ENCODE measurements at places on chromosomes 7 and 10.

DNA sequence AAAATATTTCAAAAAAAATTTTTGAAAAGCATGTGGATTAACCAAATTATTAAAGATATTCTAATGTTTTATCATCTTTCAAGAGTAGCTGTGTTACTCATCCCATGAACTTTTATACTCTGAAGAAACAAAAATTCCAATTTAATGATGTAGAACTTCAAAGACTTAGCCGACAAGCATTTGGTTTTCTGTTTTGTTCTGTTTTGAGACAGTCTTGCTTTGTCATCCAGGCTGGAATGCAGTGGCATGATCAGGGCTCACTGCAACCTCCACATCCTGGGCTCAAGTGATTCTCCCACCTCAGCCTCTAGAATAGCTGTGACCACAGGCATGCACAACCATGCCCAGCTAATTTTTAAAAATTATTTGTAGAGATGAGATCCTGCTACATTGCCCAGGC, 17.8 kb upstream of the LCOR start:
- no peak for DNase-seq

DNA sequence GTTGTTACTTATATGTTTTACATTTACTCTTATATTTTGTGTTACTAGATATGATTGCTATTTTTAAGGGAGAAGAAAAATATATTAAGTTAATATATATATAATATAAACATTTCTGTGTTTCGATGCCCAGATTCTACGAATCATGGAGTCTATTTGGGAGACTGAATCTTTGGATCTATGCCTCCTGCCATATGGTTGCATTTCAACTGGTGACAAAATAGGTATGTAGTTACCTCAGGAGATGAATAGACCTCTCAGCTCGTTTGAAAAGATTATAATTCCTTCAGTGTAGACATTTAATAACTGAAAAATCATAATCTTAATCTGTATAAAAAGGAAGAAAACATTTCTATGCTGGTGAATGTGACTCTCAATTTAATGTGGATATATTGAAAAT, 16.9 kb downstream of the PIK3CG start:
- DNase-seq, result no peak

GRCh38 chr10:103125323-103126267, 67.5 kb downstream of the NT5C2 start:
- DNase-seq, result no peak

DNA sequence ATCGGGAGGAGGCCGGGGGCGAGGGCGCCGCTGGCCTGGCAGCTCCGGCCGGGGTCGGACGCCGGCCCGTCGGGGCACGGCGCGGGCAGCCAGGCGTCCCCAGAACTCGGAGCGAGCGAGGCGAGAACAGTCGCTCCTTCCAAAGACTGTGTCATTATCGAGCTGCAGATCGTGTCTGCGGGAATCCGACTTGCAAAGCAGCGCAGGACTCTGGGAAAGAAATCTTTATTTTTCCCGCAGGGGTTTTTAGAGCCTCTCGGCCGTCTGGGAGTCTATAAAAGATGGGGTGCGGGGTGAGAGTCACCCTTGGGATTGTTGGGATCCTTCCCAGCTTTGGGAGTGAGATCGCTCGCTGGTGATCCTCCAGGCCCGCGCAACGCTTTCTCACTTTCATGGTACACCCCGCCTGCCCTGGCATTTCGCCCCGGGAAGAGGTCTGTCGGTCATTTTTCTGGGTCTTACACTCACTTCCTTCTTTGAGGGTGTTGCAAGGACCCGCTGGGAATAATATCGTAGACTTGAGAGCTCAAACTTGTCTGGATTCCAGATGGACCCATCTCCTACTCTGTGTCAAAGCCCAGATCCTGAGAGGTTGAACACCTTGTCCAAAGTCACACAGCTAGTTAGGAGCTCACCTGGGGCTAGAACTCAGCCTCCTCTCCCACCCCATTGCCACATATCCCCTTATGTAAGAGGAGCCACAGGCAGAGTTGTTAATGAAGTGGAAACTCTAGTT, 1.0 kb downstream of the UBTD1 start:
- no peak for DNase-seq

DNA sequence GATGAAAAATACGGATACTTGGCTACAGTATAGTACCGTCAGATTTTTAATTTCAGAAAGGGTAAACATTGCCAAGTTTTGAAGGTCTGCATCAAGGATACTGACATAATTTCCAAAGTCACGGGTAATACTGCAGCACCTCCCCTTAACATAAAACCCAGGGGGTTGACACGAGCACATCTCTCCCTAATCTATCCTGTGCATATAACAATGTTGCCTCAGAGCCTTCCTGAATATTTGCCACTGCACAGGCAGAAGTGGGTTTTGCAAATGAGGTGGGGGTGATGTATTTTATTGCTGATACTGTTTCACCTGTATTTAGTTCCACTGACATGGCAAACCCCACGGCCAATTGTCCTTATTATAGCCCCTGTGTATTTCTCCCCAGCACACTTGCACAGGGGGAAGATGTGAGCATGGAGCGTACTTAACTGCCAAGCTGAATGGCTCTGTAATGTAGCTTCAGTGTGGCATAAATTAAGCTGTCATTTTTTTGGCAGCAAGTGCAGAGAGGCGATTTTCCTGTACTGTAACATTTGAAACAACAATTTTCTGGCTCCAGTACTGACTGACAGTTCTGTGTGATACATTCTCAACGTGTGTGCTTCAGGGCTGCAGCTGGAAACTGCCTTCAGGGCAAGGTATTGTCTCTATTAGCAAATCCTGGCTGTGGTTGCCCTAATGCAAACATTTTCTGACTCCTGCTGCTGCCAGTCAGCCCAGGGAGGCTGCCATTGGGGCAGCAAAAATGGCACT, 299.6 kb upstream of the SP4 start:
- DNase-seq, result no peak

DNA sequence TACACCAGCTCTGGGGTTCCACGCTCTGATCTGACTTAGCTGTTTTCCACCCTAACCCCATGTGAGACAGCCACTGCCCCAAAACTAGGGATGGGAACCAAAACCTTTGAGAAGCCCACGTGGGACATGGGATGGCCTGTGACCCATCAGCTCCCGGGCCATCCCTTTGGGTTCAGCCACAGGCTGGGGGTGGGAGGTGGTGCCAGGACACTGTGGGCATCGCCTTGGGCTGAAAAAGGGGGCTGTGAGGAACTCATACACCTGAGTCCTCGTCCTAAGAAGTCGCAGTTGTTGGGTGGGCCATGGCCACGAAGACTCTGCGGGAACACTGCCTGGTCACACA, 379.1 kb downstream of the DNAJB6 start:
- DNase-seq, result no peak

GRCh38 chr7:73932364-73932763, 71.4 kb downstream of the TMEM270 start:
- DNase-seq, result no peak

- no peak for DNase-seq
Measured at GRCh38 chr10:126160571-126160970, 227.7 kb downstream of the ADAM12 start.

DNA sequence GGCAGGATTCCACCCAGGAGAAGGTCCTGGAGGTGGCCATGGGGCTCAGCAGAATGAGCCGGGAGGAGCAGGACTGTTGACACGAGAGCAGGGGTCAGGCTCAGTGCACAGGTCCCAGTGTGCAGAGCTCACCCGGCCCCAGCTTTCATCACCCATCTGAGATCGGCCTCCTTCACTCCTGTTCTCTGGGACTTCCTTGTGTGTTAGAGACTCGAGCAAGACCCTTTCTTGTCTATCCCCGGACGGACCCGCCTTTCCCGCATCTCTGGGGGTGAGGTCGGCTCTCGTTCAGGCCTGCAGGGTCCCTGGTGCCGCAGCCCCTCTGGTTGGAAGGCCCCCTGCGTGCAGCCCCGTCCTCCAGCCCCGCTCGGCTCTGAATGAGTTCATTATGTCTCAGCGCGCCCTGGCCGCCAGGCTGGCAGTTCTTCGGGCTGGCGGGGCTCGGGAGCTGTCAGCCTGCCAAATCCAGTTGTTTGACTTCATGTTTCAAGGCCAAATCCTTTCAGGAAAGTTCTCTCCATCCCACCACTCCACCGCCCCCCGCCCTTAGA, 127.9 kb downstream of the LHPP start:
- DNase-seq, result no peak
